NCI-H187 treated with DMSO at 0.1 percent for 48 hours (cell line): ENCODE measurements at places on chromosomes 11 and 22.

DNA sequence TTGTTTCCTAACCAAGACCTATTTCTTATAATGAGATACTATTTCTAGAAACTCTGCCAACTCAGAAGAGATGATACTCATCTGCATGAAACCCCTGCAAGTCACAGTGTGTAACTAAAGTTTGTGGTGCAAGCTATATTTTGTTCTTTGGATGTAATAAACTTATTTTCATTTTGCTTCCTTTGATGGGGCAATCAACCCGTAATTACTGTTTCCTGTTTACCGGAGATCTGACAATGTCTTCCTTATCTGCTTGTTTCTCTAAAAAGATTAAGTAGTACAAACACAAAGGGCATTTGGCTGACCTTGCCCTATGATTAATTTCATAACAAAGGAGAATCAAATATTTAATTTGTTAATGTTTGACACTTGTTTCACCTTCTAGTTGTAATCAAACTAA, 846.6 kb upstream of the ANO3 start:
- DNase-seq = no peak

DNA sequence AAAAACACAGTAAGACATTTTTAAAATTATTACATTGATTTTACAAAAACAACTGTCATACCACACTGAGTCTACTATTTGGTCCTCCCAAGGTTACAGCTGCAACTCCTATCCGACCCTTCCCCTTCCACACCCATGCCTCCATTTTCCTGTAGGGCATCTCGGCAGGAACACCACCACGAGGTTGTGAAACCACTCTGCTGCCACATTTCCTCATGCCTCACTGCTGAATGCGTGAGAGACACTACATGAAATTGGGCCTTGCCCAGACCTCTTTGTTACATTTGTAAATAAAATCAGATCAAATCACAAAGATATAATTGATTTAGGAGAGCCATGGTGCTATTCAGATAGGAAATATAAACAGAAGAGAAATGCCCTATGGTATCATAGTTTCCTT, 2.0 kb downstream of the ARHGAP32 start:
- no peak for DNase-seq

GRCh38 chr22:20565079-20565734, 57.8 kb downstream of the MED15 start:
- DNase-seq = no peak

GRCh38 chr22:36773935-36774334, 2.0 kb downstream of the IFT27 start:
- no peak for DNase-seq

DNA sequence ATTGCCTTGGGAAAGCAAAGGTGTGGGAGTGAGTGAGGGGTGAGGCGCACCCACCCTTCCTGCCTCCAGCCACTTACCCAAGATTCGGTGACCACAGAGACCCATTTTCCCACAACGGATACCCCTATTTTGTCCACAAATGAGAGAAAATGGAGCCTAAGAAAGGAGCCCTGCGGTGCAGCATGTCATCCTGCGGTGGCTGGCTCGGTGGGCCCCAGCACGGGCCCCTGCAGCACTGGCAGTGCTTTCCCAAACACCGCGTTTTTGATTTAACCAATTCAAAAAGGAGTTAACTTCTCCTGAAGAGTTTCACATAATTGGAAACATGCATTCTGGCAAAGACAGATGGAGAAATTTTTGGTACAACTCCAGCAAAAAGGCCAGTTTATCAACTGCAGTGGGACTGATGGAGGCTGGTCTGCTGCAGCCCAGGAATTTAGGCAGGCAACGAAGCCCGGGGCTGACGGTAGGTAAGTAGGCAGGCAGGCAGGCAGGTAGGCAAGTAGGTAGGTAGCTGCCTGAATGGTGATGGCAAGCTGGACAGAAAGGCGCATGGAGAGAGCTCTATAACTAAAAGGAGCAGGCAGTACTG, 84.2 kb downstream of the FDX1 start:
- no peak for DNase-seq

GRCh38 chr11:68472778-68473177, 12.2 kb downstream of the PPP6R3 start:
- no peak for DNase-seq

GRCh38 chr11:60274416-60274815, 6.0 kb upstream of the MS4A4A start:
- no peak for DNase-seq

DNA sequence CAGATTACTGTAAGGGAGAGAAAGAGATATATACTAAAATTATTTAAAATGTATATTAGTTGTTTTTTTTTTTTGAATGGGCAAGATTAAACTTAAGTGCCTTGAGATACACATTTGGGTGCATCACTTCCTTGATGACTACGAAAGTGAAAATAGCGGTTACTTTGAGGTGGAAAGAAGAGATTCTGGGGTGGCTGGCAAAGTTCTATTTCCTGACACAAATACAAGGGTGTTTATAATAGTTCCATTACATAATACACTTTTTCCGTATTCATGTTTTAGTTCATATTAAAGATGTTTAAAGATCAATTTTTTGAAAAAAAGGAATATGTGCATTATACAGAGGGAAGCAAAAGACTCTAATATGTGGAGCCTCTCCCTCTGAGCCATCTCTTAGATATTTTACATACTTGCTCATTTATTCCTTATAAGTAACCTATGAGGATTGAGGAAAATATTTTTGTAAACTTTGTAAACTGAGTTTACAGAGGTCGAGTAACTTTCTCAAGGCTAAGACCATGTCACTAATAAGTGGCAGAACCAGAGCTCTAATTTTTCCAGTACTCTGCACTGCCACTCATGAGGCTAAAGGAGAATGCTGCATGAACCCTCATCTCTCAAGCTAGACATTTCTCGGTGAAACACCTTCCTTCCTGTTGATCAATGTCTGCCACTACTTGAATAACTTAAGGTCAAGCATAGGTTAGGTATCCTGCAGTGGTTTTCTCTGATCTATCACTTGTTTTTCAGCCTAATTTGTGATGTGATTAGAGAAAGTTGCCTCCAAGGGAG, 58.6 kb downstream of the DDIAS start:
- no peak for DNase-seq

DNA sequence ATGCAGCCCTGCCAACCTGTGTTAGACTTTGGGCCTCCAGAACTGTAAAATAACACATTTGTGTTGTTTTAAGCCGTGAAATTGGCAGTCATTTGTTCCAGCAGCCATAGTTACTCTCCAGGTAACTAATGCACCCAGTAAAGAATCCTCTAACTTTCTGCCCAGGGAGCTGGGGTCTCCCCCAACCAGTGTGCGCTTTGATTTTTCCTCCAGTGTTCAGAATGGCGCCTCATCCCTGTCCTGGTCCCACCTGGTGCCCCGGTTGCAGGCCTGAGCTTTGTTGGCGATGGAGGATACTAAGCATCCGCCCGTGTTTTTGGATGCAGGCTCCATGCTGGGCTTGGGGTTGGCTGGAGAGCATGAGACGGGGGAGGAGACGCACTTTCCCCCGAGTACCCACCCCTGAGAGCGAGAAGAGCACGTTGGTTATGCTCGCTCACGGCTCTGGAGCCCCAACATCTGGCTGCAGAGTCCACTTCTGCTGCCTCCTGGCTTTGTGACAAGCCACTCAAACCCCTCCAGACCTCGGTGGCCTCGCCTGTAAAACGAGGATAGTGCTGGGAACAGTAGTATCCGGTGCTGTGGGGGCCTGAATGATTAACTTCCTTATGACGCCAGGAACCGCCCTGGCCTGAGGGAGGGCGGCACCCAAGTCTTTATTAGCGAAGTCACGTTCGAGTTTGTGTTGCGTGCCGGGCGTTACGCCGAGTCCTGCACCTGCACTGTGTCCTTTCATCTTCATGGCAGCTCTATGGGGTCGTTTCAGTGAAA, 25.8 kb downstream of the MRGPRD start:
- DNase-seq = no peak
